ENCODE measurements at places on chromosomes 11 and 22. TPM values are rescaled to one million over a fixed set of nuclear protein-coding genes. Genes with fewer than 3 reads are reported as not detected.

Gene CACNA1I
- polyA plus RNA-seq, result 0.01 TPM

Gene USH1C
- polyA plus RNA-seq, result 0.05 TPM

Gene OR8D4
- not detected for polyA plus RNA-seq

Gene GRIK4
- not detected for polyA plus RNA-seq

Gene ARFGAP2
- polyA plus RNA-seq, result 58.7 TPM

Gene ELFN2
- 0.05 TPM for polyA plus RNA-seq

Gene ME3
- polyA plus RNA-seq, result 9.3 TPM

Gene PHLDB1
- polyA plus RNA-seq, result 12.7 TPM

Gene ELF5
- polyA plus RNA-seq, result not detected

Gene CHST1
- polyA plus RNA-seq, result 1.2 TPM

Gene SLN
- 475 TPM for polyA plus RNA-seq

Gene OMP
- polyA plus RNA-seq, result not detected

Gene CARD18
- polyA plus RNA-seq, result not detected

Gene GGTLC2
- not detected for polyA plus RNA-seq

Gene CDC42BPG
- polyA plus RNA-seq, result 0.06 TPM

Gene OR8A1
- not detected for polyA plus RNA-seq

Gene ABCG4
- polyA plus RNA-seq, result 0.08 TPM

Gene SSRP1
- polyA plus RNA-seq, result 101 TPM

Gene IGHMBP2
- polyA plus RNA-seq, result 12.4 TPM

Gene PDGFB
- polyA plus RNA-seq, result 10.1 TPM

Gene CST6
- 18.7 TPM for polyA plus RNA-seq

Gene TMEM191B
- not detected for polyA plus RNA-seq

Gene RBMXL2
- not detected for polyA plus RNA-seq

Gene SLC6A5
- not detected for polyA plus RNA-seq

Gene ZNF215
- polyA plus RNA-seq, result 0.35 TPM

All from psoas muscle (tissue), 8 donors.